ENCODE measurements at places on chromosomes 12 and 14. TPM values are rescaled to one million over a fixed set of nuclear protein-coding genes. Genes with fewer than 3 reads are reported as not detected.

The LTBR gene
- 3.1 TPM for total RNA-seq

The KERA gene
- not detected for total RNA-seq

DNA sequence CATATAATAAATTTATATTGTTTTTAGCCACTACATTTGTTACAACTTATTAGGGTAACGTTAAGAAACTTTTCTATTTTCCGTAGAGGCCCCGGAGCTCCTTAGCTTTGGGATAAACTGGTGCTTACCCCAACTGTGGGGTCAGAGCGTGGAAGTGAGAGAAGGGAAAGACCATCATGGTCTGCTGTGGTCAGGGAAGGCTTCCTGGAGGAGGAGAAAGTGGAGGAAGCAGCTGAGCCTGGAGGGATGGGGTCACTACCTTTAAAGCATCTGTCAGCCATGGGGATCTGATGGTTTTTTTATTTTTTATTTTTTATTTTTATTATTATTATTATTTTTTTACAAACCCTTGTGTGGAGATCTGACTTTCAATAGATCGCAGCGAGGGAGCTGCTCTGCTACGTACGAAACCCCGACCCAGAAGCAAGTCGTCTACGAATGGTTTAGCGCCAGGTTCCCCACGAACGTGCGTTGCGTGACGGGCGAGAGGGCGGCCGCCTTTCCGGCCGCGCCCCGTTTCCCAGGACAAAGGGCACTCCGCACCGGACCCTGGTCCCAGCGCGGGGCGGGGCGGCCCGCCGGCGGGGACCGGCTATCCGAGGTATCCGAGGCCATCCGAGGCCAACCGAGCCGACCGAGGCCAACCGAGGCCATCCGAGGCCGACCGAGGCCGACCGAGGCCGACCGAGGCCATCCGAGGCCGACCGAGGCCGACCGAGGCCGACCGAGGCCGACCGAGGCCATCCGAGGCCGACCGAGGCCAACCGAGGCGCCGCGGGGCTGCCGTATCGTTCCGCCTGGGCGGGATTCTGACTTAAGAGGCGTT is 1101.2 kb upstream of the TMEM132C start:
- DNase-seq, result no peak

DNA sequence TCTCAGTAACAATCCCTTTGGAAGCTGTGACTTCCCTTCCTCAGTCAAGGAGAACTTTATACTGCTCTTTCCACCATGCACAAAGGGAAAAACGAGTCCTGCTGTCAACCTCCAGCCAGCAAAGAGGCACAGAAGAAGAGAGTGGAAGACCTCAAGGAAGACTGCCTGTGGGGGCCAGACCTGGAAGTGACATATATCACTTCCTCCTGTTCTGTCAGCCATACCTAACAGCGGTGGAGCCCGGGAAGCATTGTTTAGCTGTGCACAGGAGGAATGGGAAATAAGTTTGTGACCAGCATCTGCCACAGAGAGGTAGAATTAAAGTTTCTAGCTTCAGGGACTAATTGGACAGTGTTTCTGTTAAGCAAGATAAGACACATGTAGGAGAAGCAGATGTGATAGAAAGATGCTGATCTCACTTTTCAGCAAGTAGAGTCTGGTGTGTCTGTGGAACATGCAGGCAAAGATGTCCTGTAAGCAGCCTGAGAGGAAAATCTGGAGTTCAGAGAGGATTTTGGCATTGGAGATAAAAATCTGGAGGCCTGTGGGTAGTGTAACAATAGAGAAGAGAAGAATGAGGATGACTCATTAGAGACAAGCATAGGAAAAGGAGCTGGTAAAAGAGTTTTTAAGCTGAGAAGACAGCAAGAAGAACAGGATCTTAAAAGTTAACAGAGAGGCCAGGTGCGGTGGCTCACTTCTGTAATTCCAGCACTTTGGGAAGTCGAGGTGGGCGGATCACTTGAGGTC is 141.6 kb upstream of the CPSF6 start:
- no peak for DNase-seq

DNA sequence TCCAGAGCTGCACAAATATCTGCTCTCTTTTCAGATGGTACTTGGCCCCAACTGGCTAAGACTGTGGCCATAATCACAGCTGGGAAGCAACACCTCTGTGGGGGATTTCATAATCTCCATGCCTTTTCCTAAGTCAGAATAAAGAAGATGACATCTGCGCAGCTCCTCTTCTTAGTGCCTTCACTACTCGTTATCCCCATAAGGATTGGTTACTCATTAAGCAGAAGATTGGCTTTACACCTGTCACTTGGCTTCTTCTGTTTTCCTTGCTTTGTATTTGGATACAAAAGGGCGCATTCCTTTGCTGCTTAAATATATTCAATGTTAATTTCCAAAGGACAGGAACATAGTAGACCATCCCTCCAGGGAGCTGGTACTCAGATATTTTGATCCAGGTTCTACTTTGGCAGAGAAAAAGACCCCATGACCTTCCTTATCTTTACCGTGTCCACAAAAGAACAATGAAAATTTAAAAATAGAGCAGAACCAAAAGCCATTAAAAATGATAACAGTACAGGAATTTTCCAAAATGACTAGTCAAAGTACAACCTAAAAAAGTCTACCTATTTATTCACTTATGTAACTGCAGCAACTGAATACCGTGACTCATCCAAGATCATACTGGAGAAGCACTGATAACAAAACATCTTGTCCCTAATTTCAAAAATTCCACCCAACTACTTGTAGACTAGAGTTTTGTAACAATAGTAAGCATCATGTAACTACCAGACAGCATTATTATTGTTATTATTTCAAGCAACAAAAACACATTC is 352.3 kb upstream of the TMPO start:
- no peak for DNase-seq

GRCh38 chr14:48937541-48938195 is 648.5 kb downstream of the RPS29 start:
- DNase-seq, result no peak

DNA sequence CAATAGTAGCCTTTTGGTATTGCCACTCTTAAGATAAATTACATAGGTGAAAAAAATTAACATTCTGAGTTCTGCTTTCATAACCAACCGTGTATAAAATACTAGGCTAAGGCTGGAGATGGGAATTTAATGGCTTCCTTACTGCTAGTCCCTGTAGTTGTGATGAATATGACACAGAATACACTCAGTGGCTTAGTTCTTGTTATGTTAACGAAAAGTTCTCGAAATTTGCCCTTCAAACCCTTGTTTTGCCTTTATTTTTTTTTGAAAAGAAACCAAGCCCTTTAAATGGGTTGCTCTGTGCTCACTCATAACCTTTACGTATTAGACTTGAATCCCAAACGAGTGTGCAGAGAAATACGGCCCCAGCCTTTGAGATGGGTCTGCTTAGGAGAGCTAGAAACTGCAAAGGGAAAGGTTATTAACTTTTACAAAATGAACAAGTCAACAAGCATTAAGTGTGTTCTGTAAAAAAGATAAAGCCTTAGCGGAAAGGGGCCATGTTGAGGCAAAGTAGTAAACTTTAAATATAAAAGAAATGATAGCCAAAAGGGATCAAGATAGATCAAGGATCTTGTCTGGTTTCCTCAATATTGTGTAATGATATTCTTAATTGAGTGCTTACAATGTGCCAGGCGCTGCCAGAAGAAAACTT is 1.7 kb downstream of the NUDT4 start:
- DNase-seq, result no peak

DNA sequence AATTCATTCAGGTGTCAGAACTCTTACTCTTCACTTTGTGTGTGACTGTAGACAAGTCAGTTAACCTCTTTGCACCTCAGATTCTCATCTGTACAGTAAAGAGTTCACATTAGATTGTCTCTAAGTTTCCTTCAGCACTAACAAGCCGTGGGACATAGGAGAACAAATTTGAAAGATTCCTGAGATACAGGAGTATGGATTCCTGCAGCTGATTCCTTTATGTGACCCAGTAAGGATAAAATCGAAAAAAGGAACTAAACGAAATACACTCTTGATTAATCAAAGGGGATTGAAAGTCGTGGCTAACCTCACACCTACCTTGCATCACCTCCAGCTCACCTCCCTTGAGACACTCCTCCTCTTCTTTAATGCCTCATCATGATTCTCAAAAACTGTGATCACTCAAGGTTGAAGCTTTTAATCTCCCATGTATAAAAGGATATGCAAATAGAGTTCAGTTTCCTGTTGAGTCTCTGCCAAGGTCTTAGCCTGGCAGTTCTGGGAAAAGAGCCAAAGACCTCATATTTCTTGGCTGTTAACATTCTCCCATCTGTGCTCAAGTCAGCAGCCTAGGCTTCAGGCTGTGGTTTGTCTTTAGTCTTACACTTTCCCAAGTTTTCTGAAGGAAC is 156.6 kb downstream of the DAD1 start:
- DNase-seq, result peak; percentile 36

DNA sequence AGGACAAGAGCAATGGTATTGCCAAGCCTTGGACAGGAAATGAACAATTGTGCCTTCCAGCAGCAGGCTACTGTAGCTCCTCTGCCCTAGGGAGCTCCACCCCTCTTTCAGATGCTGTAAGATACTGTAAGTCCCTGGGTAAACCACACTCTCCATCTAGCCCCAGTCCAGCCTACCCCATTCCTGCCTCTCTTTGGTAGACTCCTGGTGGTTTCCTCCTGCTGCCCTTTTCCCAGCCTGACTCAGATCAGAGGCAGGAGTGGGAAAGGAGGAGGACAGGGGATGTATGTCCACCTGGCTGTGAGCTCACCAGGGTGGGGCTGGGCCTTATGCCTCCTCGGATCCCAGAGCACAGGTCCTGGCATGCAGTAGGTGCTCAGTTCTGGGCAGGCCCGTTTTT is 174.6 kb downstream of the ESRRB start:
- DNase-seq, result no peak
